ENCODE measurements at places on chromosomes 6 and 20.

DNA sequence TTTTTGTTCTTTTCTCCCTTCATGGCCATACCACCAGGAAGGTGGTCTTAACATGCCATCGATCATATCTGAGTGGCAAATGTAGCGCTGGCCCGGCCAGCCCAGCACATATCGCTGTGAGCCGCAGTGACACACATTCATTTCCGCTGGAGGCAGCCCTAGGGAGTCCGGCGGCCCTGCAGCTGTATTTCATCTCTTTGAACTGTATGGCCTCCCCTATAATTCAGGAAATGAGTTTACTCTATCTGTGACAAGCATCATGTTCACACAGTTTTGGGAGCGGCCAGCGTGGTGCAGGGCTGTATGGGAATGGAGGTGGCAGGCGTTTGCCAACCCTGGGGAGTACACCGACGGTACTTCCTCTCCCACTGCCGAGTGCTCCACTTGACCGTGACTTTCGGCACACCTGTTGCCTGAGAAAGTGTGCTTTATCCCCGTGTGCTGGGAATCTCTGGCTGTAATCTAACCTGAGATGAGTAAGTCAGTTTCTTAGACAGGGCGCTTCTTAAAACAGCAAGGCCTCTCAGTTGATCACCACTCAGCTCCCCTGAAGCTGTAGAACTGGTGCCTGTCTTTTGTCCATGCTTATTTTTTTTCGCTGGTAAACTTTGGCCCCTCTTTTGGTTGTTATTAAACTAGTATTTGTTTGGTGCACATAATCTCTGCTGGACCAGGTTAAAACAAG lies 257.1 kb upstream of the TAB2 start:
- no peak for DNase-seq

GRCh38 chr6:46815130-46815529 lies 21.9 kb downstream of the MEP1A start:
- no peak for DNase-seq

GRCh38 chr6:160362556-160362955 lies 14.4 kb downstream of the SLC22A3 start:
- no peak for DNase-seq

DNA sequence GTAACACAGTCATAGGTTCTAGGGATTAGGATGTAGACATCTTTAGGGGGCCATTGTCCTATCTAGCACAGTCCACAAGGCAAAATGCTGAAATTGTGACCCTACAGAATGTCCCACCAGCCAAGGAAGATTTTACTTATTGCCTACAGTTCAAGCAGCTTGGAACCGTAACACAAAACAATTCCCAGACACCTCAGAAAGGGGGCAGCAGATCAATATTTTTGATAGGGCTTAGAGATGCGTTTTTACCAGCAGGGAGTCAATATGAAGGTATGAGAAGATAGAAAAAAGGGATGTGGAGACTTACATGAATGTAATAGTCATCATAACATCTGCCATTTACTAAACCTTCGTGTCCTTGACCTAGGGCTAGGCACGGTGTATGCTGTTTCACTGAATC lies 81.0 kb downstream of the TMEM170B start:
- no peak for DNase-seq

DNA sequence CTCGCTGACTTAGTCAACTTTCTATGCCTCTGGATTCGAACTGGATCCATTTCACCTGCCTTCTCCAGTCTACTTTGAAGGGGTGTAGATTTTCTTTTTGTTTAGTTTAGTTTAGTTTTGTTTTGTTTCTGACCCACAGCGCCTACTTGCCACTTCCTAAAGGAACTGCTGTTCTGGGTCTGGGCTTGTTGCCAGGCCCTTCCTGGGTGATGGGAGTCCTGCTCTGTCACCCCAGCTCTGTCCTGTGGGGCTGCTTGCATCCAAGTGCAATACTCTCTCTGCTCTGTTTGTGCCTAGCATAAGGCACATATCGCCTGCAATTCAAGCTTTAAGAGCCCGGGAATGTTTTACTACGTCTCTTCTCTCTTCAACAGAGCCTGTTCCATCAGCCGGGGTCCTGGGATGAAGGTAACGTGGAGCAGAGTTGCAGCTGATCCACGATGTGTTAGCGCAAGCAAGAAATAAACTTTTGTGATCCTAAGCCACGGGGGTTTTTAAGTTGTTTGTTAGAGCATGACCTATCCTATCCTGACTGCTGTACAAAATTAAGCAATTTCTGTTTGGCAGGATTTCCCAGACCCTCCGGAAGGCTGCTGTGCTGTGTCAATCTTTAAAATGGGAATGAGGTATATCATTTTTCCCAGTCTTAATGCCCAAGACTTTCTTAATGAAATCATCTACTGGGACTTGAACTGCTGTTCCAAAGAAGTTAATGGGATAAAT lies 30.9 kb upstream of the TAGAP start:
- DNase-seq, result no peak

GRCh38 chr6:150733726-150734125 lies 131.8 kb upstream of the MTHFD1L start:
- no peak for DNase-seq
